ENCODE measurements at places on chromosomes 1 and 21.

DNA sequence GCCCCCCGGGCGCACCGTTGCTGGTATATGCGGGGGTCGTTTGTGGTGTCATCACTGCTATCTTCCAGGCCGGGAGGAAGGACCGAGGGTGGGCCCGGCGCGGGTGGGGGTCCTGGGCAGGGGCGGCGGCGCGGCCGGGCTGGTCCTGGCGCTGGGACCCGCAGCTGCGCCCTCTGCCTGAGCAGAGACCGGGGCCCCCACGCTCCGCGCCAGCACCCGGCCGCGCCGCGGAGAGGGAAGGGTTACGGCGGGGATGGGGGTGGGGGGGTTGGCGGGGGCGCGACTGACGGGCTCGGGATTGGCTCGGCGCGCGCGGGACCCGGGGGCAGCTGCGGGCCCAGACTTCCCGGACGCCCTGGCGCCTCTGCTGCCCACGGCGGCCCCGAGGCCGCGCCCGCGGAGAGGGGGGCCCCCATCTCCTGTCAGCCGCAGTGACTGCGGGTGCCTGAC lies 13.8 kb upstream of the SAMD11 start:
- DNase-seq = no peak

GRCh38 chr1:165600793-165601192 lies 30.2 kb upstream of the MGST3 start:
- DNase-seq = no peak

GRCh38 chr1:221672239-221672645 lies 69.6 kb downstream of the DUSP10 start:
- no peak for DNase-seq

- no peak for DNase-seq
These were observed 73.3 kb downstream of the TNFSF18 start for GRCh38 chr1:172977296-172978017.

- DNase-seq = no peak
These were observed 155.3 kb downstream of the HHIPL2 start for GRCh38 chr1:222392556-222392955.

DNA sequence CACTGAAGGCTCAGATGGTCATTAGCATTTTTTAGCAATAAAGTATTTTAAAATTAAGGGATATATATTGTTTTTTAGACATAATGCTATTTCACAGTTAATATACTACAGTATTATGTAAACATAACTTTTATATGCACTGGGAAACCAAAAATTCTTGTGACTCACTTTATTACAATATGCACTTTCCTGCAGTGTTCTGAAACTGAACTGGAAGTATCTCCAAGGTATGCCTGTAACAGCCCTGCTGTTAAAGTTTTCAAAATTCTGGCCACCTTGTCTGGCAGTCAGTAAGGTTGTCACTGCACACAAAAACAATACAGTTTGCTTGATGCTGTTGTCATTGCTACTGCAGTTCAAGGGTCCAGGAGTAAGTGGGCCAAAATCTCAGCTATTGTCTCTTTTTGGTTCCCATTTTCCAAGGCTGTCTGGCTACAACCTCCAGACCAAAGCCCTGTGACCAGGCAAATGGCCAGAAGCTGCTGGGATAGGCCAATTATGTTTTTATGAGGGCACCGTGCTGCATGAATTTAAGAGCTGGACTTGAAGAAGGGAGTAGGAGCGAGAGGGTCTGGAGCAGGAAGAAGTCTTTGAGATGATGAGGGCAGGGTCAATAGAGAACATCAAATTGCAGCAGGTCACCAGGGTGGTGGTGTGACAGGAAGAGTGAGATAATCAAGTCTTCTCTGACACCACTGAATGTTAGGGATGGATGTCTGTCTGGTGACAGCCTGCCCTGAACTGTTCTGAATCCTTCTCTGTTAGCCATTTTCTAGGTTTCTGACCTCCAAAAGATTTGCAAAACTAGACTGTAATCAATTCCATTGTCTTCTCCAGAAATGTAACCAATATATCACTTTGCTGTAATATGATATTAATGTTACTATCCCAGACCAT lies 82.3 kb upstream of the CACHD1 start:
- DNase-seq = no peak

Data from SW 1271 (cell line).